Suppressor macrophage (primary cell): ENCODE measurements at places on chromosomes 6 and 20.
A peak's percentile ranks its signal among the peaks of the same experiment; 100 is the strongest.

GRCh38 chr6:137647762-137648447 is 153.7 kb upstream of the OLIG3 start:
- no peak for DNase-seq

- peak; percentile 40 for DNase-seq
Measured at GRCh38 chr20:57772349-57772964, 62.6 kb upstream of the PMEPA1 start.

GRCh38 chr6:169915769-169916550 is 164.5 kb downstream of the ERMARD start:
- DNase-seq, result no peak

GRCh38 chr6:116012951-116013350 is 47.7 kb downstream of the FRK start:
- DNase-seq, result no peak

DNA sequence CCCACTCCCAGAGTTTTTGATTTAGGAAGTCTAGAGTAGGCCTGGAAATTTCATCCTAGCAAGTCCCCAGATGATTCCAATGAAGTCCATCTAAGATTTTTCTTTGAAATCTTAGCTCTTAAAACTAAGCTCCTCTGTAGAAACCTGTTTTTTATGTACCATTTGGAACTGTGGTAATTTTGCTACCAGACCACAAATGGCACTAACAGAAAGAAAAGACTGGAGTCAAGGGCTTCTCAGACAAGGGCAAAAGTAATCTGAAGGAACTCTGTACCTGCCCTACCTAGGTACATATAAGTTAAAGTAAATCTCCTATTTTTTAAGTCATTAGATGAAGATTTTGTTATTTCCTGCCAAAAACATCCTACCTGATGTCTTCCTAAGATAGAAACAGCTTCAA is 155.0 kb upstream of the HTR1E start:
- DNase-seq, result no peak

GRCh38 chr6:167952512-167952859 is 45.0 kb upstream of the KIF25 start:
- no peak for DNase-seq

DNA sequence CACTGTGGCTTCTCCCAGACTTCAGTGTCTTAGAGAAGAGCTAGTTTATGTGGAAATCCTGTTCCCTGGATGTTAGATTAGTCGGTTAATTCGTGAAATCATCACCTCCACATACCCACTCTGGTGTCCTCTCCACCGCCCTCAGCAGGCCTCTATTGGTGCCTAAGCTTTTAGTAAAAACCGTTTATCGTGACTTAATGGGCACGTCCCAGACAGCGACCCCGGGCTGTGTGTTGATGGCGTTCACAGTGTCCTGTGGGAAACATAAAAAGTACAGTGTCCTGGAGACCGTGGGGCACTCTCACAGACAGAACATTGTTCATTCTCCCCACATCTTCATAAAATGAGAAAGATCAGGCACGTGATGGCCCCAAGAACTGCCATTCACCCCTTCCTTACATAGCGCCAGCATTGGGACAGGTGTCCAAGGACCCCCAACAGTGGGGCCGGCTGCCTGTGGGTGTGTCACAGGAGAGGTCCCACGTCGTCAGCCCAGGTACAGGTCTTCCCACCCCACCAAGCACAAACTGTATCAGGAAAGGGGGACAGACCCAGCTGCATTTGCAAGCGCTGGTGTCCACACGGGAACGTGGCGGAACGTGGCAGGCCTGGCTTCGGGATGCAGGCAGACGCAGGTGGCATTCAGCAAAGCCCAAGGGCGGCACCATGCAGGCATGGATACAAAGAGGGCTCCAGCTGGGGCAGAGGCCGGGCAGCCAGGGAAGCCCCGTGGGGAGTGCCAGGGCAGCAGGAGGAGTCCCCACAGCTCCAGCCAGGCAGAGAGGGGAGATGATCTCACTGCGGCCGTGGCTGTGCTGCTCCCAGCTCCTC is 237.7 kb downstream of the DLL1 start:
- DNase-seq, result no peak

DNA sequence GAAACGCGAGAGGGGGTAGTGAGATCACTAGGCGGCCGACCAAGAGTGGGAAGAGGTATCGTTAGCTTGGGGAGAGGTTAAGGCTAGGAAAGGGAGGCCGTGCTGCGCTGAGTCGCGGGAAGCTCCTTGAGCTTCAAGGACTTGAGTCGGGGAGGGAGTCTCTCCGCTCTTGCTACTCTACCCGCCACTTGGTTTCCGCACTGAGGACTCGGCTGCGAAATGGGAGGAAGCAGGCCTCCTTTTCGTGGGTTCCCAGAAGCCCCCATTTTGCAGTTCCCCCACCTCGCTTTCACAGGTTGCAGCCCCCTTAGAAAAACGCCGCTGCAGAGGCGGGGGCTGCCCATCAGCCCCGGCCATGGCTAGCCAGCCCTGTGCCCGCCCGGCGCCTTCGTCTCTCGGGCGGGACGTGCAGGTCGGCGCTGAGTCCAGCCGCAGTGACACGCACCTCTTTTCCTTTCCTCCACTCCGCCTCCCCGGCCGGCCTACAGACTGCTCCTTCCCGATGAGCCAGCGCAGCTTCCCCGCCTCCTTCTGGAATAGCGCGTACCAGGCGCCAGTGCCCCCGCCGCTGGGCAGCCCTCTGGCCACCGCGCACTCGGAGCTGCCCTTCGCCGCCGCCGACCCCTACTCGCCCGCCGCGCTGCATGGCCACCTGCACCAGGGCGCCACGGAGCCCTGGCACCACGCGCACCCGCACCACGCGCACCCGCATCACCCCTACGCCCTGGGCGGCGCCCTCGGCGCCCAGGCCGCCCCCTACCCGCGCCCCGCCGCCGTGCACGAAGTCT is 4.9 kb downstream of the VGLL2 start:
- no peak for DNase-seq

DNA sequence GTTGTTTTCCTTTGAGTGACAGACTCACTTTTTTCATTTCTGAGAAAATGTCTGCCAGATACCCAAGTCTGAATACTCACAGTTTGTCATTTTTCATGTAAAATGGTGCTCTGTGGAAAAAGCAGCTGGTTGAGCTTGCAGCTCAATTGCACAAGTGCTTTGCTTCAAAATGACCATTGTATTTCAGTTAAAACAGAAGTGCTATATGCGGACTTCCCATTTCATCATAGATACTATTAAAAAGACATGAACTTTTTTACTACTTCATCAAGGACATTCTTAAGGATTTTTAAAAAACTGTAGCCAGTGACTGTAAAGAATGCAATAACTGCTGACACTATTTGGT is 61.5 kb downstream of the KCNS1 start:
- DNase-seq, result peak; percentile 90

GRCh38 chr20:58407966-58408557 is 19.0 kb downstream of the VAPB start:
- DNase-seq, result no peak

DNA sequence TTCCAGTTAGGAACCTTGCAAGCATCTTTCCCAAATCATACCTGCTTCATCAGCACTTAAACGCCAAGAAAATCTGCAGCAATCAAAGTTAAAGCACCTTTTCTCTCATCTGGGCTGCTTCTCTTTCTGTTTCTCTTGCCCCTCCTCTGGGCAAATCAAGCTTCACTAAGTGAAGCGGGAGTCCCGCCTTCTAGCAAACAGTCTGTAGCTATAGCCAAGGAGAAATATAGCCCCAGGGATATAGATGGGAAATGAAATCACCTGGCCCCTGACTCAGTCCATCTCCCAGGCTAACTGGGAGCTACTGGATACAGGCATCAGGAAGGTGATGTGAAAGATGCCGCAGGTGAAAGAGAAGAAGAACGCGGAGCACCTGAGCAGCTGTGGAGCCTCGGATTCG is 481.9 kb downstream of the C6orf118 start:
- no peak for DNase-seq

DNA sequence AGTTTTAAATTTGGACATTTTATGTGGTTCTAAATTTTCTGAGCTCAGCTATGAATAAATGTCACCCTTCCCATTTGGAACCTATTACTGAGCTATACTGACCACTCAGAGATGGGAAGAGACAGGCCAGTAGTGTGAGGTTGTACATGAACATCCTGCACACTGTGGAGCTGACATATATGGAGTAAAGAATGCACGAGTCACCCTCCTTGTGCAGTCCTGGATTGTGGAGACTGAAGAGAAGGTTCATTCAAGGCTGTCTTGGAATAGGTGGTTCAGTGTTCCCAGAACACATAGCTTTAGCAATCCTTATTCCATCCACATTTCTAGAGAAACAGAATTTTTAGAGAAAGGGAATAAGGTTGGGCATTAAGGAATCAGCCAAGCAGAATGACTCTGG is 50.3 kb upstream of the OGFRL1 start:
- no peak for DNase-seq

- no peak for DNase-seq
Measured at GRCh38 chr6:72770959-72771358, 149.1 kb downstream of the KCNQ5 start.

- no peak for DNase-seq
Measured at GRCh38 chr20:55095745-55096400, 620.5 kb downstream of the DOK5 start.

DNA sequence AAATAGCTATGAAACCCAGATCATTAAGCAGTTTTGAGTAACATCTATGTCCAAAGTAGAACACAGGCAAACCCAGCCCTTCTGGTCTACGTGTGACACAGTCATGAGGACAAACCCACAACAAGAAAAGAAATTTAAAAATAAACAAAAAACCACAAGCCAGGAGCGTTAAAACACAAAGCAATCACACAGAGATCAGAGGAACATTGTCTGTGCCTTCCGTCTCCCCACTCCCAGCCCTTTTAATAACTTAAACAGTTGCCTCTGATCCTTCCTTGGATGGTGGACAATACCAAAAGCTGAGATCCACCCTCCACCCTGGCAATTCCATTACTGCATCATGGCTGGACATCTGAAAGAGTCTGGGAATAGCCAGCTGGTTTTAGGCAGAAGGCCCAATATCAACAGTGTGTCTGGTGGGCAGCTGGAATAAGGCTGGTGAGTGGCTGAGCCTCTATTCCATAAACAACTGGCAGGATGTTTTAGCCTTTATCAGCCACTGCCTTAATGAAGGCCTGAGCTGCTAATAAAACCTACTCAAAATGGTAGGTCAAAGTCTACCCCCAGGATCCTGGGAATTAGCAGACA is 15.7 kb upstream of the LAMA4 start:
- no peak for DNase-seq

DNA sequence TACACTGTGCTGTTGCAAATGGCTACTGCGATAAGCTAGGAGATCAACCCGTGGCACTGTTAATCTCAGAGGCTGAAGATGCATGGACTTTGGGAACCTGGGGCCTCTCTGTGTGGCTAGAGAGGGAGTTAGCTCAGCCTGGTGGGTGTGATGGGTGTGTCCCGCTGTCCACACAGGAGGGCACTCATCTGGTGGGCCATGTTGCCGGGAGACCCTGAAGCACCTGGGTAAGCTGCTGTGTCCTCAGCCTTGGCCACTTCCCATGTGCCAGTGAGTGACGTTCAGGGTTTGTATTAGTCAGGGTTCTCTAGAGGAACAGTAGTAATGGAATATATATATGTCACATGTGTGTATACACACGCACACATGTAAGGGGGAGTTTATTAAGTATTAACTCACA is 132.7 kb downstream of the ERMARD start:
- DNase-seq, result no peak

- no peak for DNase-seq
Measured at GRCh38 chr20:21209668-21210067, 83.8 kb downstream of the KIZ start.

DNA sequence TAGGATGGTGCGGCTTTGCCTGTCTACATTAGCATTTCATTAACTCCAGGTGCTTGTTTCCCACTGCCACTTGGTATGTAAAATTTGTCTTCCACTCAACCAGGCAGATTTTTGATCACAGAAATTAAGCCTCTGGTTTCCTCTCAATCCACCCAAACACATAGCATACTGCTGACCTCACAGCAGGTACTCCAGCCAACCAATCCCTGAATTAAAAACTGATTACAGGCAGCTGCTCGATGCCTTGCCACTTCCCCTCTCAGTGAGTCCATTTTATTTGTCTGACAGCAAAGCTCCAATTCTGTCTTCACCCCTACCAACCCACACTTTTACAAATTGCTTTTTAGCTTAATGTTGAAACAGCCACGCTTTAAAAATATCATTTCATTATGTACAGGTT is 95.2 kb downstream of the PLCB1 start:
- no peak for DNase-seq

GRCh38 chr6:43776799-43777776 is 7.1 kb downstream of the VEGFA start:
- no peak for DNase-seq

- no peak for DNase-seq
Measured at GRCh38 chr20:46330072-46330763, 21.9 kb upstream of the CDH22 start.

- DNase-seq, result no peak
Measured at GRCh38 chr6:109892451-109893435, 85.4 kb upstream of the GPR6 start.

DNA sequence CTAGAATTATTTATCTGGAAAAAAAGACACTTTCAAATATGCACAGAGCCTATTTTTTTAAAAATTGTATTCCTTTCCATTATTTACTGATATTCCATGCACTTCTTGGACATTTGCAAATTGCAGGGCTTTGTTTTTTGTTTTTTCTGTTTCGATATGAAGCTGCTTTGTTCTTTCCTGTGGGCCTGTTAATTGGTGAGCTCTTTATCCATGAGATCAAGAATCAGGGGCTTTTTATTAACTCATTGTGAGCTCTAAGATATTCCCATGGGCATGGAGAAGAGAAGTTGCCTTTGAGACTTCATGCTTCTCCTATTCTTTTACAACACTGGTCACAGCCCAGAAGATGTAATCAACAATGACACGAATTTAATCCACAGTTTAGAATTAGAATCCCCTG is 145.1 kb downstream of the SAMD5 start:
- no peak for DNase-seq

DNA sequence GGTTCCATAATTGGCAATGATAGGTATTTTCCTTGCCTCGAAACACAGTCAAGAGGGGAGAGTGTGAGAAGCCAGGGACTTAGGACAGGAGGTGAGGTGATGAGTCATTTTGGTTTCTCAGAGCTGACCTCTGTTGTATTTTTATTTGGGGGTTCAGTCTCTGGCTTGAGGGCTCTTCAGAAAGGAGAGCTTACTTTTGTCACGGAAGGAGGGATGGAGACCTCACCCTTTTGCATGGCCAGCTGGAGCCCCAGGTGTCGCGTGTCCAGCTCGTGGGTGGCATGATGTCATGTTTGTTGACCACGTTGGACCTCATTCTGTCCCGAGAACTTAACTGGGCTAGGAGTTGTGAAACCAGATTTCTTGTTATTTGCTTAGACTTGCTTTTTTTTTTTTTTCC is 293.9 kb downstream of the QKI start:
- no peak for DNase-seq

GRCh38 chr6:82750556-82750955 is 315.1 kb downstream of the UBE3D start:
- no peak for DNase-seq

- DNase-seq, result no peak
Measured at GRCh38 chr6:92715991-92716390, 703.4 kb downstream of the EPHA7 start.

DNA sequence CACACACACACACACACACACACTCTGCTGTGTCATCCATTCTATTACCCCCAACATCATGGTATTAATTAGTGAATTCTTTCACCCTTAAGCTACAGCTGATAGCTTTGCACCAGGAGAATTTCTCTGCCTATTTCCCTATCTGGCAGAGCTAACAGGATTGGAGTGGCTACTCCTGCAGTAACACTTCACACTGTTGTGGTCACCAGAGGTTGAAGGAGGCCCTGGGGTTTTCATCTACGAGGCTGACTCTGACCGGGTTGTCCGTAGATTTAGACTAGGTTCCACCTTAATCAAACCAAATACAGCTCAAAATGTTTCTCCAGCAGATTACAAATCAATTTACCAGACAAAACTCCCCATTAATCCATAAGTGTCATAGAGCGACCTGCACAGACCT is 69.2 kb upstream of the RIPOR2 start:
- DNase-seq, result no peak

GRCh38 chr6:62623846-62624532 is 338.0 kb upstream of the KHDRBS2 start:
- no peak for DNase-seq
